ENCODE measurements at places on chromosomes 2 and 18.

DNA sequence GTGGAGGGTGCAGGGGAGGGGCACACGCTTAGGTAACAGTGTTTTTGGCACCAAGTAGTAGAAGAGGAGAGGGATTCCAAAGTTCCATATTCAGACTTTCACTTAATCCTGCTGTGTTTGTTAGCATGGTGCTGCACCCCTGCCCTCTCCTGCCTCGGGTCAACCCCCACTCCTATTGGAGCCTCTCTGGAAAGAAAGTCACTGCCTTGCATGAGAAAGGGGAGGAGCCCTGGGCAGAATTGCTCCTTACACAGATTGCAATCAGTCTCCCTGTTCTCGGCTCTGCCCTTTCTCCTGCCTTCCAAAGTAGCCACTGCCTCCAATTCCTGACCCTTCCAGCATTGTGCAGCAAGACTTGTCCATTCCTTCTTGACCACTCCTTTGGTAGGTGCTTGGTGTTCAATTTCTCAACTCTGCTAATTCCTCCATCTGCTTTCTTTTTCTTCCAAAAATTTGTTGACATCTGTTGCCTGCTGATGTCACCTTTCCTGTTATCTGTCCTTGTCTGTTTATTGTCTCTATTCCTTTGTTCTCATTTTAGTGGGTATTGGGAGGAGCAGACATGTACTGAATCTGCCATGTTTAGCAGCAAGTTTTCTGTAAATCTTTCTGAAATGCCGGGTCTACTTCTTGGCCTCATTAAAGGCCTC, 225.4 kb downstream of the LOXHD1 start:
- no peak for DNase-seq

GRCh38 chr18:79942211-79942610, 9.2 kb downstream of the SLC66A2 start:
- no peak for DNase-seq

GRCh38 chr2:233773854-233774253, 4.3 kb upstream of the MROH2A start:
- DNase-seq = no peak

DNA sequence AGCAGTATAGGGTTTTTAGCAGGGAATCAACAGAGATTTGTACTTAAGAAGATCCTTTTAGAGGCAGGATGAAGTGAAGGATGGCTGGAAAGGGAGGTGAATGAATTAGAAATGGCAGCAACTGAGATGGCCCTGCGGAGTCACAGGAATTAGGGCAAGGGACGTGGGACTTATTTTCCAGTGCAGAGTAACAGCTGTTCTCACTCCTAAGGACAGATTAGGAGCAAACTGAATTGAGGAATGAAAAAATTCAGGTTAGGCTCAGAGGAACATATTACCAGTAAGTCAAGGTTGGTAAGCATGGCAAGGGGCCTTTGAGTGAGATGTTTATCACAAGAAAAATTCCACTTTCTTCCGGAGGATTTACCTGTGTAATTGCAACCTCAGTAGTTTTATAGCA, 34.4 kb downstream of the COL4A3 start:
- DNase-seq = no peak

DNA sequence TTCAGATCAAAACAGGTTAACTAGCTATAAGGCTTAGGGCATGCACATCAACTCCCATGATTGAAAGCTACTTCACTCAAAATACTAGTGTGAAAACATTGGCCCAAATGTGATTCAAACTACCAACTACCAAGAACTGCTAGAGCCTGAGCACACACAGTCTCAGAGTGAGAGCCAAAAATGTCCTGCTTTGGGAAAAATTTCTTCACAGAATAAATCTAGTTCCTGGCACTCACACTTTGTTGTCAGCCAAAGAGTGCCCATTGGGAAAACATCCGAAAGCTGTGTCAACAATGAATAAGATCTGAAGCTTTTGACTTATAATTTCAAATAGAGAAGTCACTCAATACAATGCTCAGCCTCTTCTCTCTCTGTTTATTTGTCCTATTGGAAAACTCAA, 182.7 kb downstream of the LRATD1 start:
- DNase-seq = no peak

DNA sequence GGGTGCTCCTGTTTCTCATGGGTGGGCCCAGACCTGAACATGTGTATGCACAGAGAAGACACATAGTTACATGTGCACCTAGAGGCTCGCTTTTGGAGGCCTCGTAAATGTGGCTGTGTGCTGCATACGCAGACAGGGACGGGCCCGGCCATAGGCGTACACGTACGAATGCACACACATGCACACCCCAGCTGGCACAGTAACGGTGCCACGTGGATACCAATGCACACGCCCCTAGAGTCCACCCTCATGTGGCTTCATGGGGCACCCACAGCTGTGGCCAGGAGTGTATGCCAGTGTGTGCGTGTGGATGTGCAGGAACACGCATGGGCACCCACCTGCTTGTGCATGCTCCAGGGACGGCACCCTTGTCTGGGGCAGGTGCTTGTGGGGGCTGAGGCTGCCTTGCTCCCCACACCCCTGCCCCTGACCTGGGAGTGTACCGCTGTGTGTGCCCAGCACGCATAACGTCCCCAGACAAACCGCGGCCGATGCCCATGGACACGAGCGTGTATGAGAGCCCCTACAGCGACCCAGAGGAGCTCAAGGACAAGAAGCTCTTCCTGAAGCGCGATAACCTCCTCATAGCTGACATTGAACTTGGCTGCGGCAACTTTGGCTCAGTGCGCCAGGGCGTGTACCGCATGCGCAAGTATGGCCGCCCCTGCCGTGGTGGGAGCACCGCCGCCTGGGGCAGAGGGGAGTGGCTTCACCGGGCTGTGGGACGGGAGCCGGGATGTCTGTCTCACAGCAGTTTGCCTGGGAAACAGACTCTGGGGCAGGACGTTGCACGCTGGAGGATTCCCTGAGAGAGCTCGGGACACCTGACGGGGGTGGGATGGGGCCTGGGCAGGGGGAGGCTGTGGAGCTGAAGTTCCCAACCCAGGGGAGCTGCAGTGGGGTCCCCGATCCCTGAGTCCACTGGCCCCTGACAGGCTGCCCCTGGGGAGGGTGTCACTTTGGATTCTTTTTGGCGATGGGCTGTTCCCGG, 21.0 kb downstream of the ZAP70 start:
- DNase-seq = no peak

DNA sequence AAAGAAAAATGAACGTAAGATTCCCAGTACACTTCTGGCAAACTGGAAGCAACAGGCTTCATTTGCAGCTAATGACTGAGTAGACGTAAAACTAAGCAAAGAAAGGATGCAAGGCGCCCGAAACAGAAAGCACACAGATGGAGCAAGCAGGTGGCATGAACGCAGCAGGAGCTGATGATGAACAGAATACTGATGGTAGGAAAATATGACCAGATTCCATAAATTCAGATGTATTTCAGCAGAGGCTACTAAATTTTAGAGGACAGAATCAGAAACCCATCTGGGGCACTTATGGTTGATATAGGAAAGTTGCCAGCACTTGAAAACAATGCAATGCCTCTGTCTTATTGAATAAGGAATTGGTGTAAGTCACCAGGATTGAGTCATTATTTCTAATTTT, 658.7 kb upstream of the LINC00305 start:
- DNase-seq = peak; percentile 11

- DNase-seq = no peak
Observed at GRCh38 chr2:45987856-45988255, 309.4 kb upstream of the EPAS1 start.

DNA sequence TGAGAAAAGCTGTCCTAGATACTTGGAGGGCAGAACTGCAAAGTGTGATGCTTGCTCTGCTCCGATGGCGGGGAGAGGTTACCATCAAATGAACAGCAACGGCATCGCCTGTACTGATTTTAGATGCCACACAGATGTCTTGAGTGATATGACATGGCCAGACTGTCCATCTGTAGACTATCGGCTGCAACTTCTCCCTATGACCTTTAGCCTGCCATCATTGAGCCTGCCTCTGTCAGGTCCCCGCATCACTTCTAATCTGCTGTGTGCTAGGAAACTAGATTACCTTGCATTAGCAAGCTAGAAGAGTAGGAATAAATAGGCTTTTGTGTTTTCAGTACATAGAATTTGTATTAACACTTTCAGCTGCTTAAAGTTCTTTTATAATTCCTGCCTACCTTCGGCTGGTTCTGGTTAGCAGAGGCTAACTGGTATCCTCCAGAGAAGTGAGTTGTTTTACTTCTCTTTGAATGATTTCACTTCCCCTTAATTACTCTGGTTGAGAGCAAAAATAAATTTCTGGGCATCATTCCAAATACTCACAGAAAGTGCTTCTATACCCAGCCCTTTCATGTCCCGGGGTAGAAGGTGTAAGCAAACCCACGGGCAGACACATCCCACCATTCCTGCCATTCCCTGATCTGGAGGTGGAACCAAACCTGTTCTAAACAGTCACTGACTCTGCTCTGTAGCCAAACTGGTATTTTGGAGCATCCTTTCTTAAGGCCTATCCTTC, 24.0 kb downstream of the GAREM2 start:
- DNase-seq = no peak

DNA sequence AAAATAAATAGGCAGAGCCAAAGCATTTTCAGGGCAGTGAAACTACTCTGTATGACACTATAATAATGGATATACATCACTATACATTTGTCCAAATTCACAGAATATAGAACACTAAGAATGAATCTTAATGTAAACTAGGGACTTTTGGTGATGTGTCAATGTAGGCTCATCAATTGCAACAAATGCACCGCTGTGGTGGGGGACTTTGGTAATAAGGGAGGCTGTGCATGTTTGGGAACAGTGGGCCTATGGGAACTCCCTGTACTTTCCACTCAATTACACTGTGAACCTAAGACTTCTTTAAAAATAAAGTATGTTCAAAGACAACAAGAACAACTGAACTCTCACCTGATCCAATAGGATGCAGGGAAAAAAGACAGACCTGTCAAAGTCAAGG, 220.7 kb downstream of the CMPK2 start:
- no peak for DNase-seq

DNA sequence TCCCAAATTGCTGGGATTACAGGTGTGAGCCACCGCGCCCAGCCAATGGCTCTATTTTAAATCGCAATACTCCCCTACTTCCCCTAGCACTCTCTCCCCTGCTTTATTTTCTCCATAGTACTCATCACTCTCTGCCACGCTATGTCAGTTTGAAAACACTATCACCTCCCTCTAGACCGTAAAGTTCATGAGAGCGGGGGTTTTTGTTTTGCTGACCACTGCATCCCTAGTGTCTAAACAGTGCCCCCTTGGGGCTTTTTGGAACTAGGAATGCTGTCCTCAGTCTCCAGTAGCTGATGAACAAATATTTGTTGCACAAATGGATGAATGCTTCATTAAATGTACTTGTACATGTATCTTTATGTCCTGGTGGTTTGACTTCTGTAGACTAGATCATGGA, 44.1 kb downstream of the ATOH8 start:
- DNase-seq = no peak

DNA sequence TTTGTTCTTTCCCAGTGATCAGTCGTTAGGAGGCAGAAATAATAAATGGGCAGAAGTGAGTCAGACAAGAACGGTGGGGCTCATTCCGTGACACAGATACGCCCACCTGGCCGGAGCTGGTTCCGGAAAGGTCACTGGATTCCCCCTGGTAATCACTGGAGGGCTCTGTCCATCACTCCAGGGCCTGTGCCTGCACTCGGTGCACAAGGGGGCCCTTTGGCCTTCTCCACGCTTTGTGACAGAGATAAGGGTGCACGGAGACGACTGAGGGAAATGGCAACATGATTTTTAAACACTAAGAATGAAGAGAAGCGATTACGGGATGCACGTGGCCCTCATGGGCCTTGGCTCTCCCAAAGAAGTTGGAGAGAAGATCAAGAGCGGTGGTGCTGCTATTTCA, 84.4 kb downstream of the PTGR3 start:
- DNase-seq = no peak

- no peak for DNase-seq
Observed at GRCh38 chr2:142234741-142235140, 103.9 kb upstream of the LRP1B start.

DNA sequence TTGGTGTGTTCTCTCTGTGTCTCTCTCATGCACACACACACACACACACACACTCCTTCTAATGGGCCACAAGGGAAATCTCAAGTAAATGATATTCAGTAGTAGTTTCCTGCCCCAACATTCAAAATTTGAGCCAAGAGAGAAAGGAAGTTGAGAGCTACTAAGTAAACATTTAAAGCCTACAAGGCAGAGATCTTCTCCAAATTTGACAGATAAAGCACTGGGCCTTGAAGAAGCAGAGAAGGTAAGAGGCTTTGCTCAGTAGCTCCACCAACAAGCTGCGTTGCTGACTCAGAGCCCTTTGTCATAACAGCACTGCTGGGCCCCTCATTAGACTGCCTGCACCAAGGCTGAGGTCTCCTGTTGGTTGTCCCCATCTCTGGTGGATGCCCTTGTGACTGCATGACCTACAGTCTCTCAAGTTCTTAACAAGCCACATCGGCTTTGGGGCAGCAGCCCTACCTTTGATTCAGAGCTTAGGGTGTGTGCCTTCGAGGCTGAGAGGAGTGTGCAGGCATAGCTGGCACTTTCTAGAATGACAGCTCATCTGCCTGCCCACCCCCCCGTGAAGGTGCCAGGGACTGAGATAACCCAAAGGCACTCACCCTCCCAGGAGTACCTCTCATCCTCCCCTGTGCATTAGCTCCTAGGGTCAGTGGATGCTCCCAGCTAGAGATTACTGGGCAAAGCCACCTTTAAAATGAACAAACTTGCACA, 32.3 kb upstream of the NEB start:
- DNase-seq = peak; percentile 15

- no peak for DNase-seq
Observed at GRCh38 chr2:219230059-219230540, 494 bp downstream of the ANKZF1 start.

- DNase-seq = no peak
Observed at GRCh38 chr2:8015848-8016600, 665.8 kb upstream of the ID2 start.

- no peak for DNase-seq
Observed at GRCh38 chr2:128738446-128739110, 419.9 kb upstream of the HS6ST1 start.

DNA sequence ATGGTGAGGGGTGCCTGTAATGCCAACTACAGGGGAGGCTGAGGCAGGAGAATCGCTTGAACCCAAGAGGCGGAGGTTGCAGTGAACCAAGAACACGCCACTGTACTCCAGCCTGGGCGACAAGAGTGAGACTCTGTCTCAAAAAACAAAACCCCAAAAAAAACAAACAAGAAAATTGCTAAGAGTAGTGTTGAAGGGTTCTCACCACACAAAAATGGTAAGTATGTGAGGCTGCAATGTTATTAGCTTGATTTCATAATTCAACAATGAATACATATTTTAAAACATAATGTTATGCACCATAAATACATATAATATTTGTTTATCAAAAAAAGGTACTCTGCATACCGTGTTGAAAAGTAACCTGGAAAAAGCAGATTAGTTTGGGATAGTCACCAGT, 45.8 kb downstream of the PSMG2 start:
- no peak for DNase-seq

- no peak for DNase-seq
Observed at GRCh38 chr2:152861349-152861942, 143.0 kb downstream of the ARL6IP6 start.

DNA sequence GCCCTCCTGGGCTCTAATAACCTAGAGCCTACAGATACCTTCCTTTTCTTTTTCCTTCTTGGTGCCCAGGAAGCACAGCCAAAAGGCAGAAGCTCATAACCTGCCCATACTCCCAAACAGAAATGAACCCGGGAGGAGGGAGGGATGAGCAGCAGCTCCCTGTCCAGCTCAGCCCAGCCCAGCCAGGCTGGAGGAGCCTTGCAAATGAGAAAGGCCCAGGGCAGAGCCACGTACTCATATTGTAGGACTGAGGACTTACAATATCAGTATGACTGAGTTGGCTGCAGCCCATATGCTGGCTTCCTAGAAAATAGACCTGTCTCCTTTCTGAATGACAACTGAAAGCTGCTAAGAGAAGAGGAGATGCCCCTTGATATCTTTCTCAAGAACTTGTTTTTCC, 21.7 kb downstream of the PKDCC start:
- DNase-seq = no peak

Measured in NCI-H1436 (cell line).